Activated T-cell treated with anti-CD3 and anti-CD28 coated beads for 1 hour (primary cell): ENCODE measurements at places on chromosomes 2 and 18.

GRCh38 chr2:157326698-157327097 is 1.1 kb upstream of the ERMN start:
- no peak for DNase-seq

- no peak for DNase-seq
These were observed 22.9 kb downstream of the INO80C start for GRCh38 chr18:35474884-35475283.

GRCh38 chr2:116491292-116491691 is 1323.2 kb upstream of the DDX18 start:
- no peak for DNase-seq

DNA sequence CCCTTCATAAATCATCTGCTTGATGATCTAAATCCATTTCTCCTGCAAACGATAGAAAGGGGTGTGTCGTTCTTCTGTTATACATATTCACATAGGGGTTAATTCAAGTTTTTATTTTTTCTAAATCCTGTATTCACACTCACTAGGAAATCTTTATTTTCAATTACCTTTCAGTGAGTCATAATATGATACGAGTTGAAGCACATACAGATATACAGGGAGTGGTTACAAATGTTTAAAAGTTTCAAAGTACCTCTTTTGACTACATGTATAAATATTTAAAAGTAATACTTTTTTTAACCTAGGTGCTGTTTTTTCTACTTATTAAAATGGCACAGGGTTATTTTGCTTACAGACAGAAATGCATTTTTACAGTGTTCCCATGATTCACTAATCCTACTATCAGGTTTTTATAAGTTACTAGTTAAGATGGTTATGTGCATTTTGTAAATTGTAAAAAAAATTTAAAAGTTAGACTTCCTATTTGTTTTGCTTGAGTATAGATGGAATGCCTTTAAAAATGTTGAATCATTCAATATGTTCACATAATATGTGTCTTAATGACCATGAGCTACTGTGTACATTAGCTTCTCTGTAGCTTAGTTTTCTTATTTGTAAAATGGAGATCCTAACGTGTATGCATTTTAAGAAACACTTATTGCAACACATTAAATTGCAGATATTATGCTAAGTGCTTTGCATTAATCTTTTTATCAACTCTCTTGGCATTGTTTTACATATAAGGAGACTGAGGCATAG is 1378.1 kb downstream of the DSC3 start:
- DNase-seq, result no peak

DNA sequence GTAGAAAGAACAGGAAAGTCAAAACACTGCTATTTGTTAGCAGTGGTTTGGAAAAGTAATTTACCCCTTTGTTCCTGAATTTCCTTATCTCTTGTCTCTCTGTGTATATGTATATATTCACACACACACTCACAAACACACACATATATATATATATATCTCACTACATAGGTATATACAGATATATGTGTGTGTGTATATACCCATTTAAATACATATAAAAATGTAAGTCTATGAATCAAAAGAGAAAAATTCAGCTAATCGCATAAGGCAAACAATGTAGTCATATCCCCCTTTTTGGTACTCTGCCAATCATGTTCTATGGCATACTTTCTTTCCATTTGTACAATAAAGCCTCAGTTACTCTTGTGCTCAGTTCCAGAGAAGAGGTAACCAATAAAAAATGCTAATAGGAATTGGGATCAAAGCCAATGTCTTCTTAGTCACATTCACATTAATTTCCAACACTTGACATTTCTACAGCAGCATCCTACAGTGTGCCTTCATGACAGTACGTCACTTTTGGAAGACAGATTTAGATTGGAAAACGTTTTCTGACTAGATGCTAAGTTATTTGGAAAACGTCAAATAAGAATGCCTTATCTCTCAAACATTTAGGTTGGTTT is 94.6 kb downstream of the MC4R start:
- DNase-seq, result no peak

GRCh38 chr2:25879133-25879730 is 945 bp upstream of the ASXL2 start:
- DNase-seq, result no peak

DNA sequence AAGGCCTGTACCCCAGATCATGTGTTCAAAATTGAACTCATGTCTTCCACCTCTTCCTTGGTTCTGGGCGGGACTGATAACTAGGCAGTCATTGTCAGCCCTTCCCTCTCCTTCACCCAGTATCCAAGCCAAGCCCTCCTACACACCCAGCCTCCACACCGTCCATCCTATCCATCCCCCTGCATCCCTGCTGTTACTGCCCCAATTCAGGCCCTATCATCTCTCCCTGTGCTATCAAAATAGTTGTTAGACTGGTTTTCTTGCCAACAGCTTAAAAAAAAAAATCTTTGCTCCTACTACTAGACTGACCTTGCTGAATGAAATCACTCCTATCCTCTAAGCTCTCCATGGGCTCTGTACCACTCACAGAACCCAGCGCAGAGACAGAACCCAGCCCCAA is 32.8 kb downstream of the TGFA start:
- no peak for DNase-seq

GRCh38 chr18:11752116-11752911 is 63.2 kb downstream of the GNAL start:
- DNase-seq, result no peak

DNA sequence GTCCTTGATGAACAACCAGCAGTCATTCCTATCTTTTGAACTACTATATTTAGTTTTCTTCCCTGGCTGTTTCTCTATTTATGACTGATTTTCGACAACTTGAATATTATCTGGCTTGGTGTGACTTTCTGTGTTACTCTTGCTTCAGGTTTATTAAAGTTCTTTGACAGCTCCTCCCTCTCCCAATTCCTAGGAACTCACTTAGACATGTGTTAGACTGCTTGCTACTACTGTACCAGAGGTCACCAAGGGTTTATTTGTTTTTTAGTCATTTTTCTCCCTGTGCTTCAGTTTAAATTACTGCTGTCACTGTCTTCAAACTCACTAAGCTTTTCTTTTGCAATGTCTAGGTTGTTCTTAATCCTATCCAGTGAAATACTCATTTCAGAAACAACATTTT is 90.5 kb downstream of the TMEM131 start:
- DNase-seq, result no peak

DNA sequence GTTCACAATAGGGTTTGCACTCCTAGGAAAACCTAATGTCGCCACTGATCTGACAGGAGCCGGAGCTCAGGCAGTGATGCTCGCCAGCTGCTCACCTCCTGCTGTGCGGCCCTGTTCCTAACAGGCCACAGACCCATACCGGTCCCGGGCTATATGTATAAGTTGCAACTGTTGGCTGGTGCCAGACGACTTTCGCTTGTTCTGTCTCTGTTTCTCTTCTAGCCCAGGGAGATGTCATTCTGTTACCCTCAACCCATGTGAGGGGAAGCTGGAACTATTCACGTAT is 170.3 kb downstream of the BCL2 start:
- DNase-seq, result no peak

DNA sequence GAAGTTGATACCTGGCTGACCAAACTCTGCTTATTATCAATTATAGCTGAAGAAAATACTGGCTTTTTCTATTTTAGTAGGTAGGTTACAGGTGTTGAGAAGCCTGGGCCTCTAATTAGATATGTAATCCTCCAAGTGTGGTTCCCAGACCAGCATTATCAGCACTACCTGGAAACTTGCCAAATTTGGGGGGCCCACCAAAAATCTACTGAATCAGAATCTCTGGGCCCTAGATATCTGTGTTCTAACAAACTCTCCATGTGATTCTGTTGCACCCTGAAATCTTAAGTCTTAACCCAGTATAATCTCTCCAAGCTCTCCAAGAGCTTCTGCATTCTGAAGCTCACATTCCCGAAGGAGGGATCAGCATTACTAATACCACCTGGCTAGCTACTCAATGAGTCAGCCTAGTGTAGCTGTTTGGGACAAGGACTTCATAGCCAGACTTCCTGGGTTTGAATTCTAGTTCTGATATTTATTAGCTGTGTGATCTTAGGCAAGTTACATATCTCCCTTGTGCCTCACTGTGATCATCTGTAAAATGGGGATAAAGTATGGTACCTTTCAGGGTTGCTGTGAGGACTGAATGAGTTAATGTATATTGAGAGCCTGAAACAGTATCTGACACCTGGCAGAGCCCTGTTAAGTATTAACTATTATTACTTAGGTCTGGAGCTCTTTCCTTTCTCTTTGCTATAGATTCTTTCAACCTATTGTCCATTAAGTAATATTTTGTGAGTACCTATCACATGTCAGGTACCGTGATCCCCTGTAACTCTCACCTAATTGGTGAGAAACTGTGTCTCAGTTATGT is 94.1 kb upstream of the CD302 start:
- DNase-seq, result no peak

DNA sequence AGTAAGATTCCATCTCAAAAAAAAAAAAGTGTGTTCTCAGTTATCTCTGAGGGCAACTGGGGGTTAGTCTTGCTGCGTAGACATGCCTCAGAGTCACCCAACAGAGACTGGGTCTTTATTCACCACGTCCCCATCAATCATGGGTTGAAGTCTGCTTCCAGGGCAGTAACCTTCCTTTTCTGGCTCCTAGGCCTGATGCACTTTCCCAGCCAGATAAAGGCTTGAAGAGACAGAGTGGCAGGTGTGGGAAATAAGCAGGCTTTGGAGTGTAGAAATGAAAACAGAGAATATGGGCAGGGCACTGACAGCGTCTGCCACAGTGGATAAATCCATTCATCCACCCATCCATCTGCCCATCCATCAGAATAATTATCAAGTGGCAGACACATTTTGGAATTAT is 134.1 kb upstream of the LGALSL start:
- DNase-seq, result no peak

DNA sequence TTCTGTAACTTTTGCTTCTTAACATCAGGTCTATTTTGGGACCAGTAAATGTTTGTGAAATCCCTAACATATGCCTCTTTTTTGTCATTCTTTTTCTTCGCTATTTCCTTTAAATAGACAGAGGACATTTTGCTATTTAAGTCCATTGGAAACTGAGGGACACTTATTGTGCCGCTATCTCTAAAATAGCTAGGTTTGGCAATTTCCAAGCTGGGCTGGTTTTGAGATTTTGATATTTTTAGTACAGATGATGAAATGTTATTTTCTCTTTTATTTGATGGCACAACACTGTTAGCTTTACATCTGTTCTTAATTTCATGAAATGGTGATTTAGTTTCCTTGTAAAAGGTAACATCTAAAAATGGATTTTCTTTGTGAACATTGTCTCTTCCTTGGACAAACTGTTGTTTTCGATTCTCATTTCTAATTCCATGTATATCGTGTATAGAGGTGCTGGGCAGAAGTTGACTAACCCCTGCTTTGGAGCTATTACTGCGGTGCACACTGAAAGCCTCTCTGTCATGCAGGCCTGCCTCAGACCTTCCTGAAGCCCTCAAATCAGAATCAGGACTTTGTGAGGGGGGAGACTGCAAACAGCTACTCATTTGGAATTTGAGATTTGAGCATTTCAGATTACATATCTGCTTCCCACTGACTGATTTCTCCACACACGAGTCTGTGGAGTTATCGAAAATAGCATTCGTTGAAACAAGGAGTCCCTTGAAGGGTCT is 594 bp downstream of the RAD51AP2 start:
- DNase-seq, result no peak

DNA sequence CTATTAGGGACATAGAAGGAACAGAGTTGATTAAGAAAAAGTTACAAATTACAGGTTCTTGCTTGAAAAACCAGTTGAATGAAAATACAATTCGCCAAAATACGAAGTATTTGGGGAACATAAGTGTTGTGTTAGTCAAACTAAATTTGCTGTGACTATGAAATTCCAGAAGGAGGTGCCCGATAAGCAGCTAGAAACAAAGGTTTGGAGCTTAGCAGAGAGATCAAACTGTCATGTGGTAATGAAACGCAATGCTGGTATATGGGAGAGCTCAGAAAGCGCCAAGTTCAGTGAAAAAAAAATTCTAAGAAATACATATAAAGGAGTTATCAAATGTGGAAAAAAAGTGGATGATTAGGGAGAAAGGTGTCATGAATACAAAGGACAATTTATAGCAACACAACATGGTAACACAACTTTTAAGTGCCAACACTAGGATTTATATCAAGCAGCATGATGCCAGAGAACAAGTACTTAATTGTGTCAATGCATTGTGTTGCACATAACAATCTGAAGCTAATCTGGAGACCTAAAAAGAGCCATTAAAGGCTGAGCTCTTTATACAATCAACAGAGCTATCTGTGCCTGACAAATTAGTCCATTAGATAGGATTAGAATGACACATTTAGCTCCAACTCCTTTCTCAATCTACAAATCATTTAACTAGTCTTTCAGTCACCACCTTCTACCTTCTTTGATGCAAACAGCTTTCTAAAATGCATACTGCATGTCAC is 31.2 kb downstream of the SMAD2 start:
- DNase-seq, result no peak

DNA sequence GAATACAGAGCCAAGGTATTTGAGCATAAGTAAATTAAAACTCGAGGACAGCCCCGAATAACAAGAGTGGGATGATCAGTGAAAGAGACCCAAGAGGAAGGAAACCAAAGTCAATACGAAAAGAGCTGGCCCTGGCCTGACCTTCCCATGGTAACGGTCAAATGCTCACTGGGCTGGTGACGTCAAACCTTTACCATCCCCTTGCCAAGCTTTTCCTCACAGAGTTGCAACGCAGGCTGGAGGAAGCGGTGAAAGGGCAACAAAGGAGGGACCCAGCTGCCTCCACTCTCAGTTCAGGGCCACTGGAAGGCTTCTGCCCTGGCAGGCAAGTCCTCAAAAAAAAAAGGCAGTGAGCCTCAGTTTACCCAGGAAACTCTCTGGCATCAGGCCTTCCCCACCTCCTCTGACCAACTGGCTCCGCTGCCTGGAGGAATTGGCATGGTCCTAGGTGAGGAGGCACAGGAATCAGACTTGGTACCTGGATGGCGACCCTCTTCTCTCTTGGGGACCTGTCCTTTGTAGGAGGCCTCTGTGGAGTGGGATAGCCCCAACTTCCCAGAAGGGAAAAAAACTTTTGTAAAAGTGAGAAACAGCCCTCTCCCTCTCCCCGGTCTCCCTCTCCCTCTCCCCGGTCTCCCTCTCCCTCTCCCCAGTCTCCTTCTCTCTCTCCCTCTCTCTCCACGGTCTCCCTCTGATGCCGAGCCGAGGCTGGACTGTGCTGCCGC is 212.4 kb downstream of the ANAPC1 start:
- no peak for DNase-seq

DNA sequence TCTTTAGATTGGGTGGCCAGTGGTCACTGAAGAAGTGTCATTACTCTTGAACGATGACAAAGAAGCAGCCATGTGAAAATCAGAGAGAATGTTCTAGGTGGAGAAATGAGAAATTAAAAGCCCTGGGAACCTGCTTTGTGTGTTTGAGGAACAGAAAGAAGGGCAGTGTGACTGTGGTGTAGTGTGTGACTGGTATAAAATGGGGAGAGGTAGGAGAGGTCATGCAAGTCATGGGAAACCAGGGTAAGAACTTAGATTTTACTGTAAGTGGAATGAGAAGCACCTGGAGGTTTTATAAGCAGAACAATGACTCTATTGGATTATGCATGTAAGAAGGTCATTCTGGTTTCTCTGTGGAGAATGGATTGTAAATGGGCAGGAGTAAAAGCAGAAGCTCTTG is 12.2 kb downstream of the ICOS start:
- DNase-seq, result no peak

- DNase-seq, result no peak
These were observed 121.5 kb upstream of the CTAGE1 start for GRCh38 chr18:22539051-22539765.
